ENCODE measurements at places on chromosomes 1 and 21. TPM values are rescaled to one million over a fixed set of nuclear protein-coding genes. Genes with fewer than 3 reads are reported as not detected.

SPATA45 gene
- total RNA-seq: not detected

DNA sequence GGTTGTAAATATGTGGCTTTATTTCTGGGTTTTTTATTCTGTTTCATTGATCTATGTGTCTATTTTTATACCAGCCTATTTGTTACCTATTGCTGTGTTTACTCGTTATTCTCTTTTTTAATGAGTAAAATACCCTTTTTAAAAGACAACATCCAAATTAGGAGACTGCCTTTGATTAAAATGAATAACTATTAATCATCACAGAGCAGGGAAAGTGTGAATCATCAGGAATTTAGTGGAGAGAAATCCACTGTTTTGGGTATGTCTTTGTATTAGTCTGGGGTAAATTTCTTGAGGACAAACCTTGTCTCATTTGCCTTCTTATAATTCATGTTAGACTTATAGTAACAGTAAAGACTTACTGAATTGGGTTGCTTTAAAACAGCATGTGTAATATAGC lies 12.1 kb downstream of the DISC1 start:
- H3K4me3 ChIP-seq: no peak overlapping the region
- no peaks in the 10 kb centered on the region for H3K36me3 ChIP-seq
- H3K4me1 ChIP-seq: no peaks in the 10 kb centered on the region

DAB1 gene
- not detected for total RNA-seq

GRCh38 chr1:116333171-116334014 lies 39.7 kb upstream of the ATP1A1 start:
- no peak overlapping the region for H3K4me3 ChIP-seq
- DNase-seq: no peak
- H3K27ac ChIP-seq: no peak overlapping the region
- no peaks in the 10 kb centered on the region for H3K27me3 ChIP-seq
- H3K36me3 ChIP-seq: no peaks in the 10 kb centered on the region

- H3K36me3 ChIP-seq: no peaks in the 10 kb centered on the region
- no peaks in the 10 kb centered on the region for H3K4me1 ChIP-seq
- H3K27ac ChIP-seq: no peak overlapping the region
- H3K27me3 ChIP-seq: no peaks in the 10 kb centered on the region
- DNase-seq: no peak
These were observed 56.8 kb downstream of the CDC42BPA start for GRCh38 chr1:227261501-227261900.

CD1E gene
- 0.92 TPM for total RNA-seq

DNA sequence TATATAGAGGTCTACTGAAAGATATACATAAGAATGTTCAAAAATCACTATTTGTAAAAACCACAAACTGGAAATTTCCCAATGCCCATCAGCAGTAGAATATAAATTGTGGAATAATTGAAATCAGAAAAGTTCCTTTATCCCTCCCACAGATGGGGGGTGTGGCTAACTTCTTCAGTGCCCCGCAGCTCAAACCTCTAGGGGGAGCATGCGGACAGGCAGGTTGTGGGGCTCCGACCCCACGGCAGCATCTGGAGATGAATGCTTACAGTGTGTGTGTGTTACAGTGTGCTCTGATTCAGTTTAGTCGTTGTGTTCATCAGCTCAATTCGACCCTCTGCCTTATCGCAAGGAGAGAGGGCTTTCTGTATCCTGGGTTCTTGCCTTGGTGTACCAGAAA lies 262.1 kb upstream of the LRRC7 start:
- H3K27ac ChIP-seq: no peak overlapping the region
- no peaks in the 10 kb centered on the region for H3K36me3 ChIP-seq
- no peak overlapping the region for H3K4me3 ChIP-seq
- DNase-seq: no peak

CA6 gene
- total RNA-seq: not detected

GRCh38 chr1:220787069-220787619 lies 431 bp downstream of the MTARC1 start:
- peak overlapping the region; percentile 66 for H3K4me3 ChIP-seq
- no peaks in the 10 kb centered on the region for H3K27me3 ChIP-seq
- H3K4me1 ChIP-seq: peaks cover 54% of the 10 kb centered on the region
- DNase-seq: peak; percentile 71
- peaks cover 18% of the 10 kb centered on the region for H3K36me3 ChIP-seq

Measured in stomach (tissue), 19 donors.